ENCODE measurements at places on chromosomes 1 and 21.

GRCh38 chr1:193905288-193906085 is 719.1 kb upstream of the B3GALT2 start:
- DNase-seq: no peak

- DNase-seq: no peak
Measured at GRCh38 chr1:217435204-217435603, 195.7 kb downstream of the GPATCH2 start.

DNA sequence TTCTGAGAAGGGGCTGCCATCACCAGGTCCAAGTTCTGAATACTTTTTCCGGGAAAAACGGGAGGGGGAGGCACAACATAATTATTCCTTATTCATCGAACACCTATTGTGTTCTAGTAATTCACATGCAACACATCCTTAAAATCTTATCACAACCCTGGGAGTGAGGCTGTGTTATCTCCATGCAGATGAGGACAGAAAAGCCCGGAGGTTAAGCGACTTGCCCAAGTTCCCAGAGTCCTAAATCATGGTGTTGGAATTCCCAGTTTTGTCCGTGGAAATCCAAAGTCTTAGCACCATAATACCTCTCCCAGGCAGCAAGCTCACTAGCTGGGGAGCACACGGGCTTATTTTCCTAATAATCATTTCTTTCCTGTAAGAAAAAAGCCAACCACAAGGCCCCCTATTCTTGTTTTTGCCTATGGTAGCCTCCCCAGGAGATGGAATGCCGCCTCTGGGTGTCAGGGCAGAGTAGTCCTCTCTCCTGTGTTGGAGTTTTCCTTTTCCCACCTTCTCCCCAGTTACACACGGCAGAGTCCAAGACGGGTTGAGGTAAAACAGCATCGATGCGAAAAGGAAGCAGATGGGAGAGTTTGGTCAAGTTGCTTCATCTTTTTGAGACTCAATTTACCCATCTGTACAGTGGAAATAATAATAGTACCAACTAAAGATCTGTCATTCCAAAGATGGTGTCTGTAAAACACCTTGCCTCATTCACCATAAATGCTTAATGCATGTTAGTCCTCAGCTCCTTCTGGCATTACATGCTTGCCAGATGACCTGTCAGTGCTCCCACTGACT is 228.0 kb upstream of the TMEM51 start:
- no peak for DNase-seq

DNA sequence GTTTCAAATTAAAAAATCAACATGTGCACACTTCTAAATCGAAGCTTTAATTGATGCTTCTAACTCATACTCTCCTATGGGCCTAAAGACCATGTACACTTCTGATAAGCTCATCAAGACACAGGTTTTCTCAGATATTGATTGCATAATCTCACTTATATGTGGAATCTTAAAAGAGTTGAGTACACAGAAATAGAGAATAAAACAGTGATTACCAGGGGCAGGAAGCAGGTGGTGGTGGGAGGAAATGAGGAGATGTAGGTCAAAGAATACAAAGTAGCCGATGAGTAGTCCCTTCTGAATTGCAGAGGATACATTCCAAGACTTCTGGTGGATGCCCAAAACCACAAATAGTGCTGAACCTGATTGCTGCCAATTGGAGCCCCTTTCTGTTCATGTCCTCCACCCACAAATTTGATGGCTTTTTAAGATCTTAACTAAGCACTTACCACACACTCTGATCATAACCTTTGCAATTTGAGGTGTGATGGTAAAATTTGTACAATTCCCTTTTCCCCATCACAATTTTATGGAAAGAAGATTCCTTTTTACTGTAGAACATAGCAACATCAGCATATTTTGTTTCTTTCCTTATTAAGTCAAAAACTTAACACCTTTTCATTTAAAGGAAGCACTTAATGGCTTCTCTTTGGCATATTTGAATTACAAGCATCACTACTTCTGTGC is 3.3 kb upstream of the CD1B start:
- DNase-seq: no peak

GRCh38 chr1:88454781-88455180 is 229.3 kb upstream of the PKN2 start:
- no peak for DNase-seq

- DNase-seq: no peak
Measured at GRCh38 chr1:235502601-235503402, 1.4 kb downstream of the B3GALNT2 start.

- no peak for DNase-seq
Measured at GRCh38 chr1:192730198-192730597, 78.6 kb upstream of the RGS2 start.

DNA sequence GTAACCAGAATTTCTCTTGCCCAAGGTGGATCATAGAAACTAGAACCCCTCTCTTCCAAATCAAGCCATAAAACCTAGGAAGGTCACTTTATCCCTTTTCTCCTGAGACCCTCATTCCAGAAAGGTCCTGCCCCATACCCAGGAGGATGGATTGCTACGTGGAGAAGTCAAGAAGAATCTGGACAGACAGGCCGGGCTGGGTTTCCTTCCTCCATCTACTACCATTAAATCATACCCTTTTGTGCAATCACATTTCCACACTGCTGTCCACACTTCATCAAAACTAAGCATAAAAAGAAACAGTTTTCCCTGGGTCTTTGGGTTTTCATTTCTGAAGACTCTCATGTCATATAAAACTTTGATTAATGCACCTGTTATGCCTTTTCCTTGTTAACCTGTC is 65.4 kb downstream of the C21orf91 start:
- no peak for DNase-seq

- no peak for DNase-seq
Measured at GRCh38 chr1:156154317-156154749, 948 bp downstream of the SEMA4A start.

DNA sequence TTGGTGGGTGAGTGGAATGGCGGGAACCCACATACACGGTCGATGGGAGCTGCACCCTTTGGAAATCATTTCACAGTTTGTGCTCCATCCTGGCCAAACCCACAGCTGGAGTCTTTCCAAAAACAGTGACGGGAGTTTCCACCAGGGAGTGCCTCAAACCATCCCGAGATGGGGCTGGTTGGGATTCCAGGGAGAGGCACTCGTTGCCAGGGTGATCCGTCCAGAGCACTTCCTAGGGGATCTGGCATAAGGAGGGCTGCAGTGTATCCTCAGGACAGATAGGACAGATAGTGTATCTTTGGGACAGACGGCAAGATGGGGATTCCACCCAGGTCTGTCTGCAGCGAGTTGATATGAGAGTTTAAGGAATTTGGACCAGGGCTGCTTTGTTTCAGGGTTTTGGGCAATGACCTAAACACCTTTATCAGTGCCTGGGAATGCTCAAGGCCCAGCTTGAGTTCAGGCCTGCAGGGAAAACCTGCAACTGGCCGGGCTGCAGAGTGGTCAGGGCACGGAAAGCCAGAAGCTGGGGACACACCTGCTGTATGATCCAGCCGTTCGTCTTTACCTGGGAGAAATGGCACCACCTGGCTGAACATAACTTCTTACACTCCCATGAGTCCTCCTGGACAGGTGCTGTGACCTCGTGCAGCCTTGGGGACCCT is 3.4 kb upstream of the POFUT2 start:
- DNase-seq: no peak

GRCh38 chr1:12495725-12496124 is 122.3 kb downstream of the DHRS3 start:
- DNase-seq: no peak

GRCh38 chr1:119537966-119538365 is 31.0 kb downstream of the HSD3B1 start:
- no peak for DNase-seq

DNA sequence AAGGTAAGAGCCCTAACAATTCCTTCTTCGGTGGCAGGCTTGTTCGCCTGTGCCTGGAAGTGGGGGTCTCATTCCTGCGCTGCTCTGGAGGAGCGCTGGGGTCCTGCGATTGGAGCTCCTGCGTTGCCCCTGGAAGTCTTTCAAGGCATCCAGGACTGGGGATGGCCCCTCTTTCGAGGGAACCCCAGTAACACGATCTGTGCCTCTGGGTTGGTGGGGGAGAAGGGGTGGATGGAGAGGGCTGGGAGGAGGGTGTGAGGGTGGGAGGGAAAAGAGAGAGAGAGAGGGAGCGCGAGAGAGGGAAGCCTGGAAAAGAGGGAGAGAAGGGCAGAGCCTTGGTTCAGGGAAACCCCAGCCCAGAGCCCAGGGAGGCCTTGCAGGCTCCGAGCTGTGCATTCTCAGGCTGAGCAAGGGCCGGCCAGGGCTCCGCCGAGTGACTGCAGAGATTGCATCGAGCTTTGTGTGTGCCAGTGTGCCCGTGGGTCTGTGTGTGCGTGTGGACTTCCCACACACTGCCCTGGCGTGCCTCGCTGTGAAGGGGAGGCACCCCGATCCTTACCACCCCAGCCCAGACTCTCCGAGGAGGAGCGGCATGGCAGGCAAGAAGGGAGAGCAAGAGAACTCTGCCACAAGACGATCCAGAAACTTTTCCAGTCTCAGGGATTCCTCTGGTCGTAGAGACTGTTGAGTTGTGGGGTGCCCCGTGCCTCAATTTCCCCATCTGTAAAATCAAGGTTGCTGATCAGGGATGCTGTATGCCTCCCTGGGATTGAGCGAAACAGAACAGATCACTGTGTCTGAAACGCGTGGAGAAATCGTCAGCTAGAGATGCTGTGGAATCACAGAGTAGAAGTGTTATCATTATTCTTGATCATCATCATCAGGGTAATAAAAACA is 619 bp downstream of the BCL9 start:
- no peak for DNase-seq

- no peak for DNase-seq
Measured at GRCh38 chr1:238954865-238955264, 431.5 kb upstream of the CHRM3 start.

DNA sequence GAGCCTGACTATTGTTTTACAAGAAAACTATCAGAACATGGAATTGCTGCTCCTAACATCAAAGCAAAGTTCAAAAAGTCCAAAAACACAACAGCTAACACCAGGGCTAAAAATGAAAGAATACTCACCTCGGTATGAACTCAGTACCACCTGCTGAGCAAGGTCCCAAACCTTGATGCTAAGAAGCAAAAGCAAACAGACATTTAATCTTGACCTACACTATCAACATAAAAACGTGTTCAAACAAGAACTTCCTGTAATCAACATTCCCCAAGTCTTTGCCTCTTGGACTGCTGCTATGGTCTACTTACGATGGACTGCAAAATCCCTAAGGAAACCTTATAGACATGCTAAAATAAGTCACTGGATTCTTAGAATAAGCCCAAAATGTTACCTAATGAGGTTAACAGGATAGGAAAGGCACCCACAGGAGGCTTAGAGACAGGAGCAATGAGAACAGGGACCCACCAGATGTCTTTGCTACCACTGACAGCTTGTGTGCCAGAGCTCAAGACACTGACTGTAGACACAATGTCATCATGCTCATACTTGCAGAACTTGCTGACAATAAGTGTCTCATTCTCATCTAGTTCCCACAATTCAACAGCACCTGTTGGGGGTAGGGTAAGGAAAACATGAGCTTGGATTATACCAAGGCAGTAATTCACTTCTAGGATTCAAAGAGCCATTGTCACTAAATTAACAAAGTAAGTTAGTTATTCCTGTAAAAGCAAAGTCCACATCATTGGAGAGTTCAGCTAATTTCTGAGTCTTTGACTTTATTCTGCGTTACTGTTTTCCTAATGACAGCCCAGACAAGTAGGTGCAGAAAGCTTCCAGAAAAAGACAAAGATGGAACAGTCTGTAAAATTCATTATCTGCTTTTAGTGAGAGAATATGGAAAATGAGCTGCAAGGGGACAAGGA is 1.8 kb downstream of the WDR77 start:
- DNase-seq: no peak

DNA sequence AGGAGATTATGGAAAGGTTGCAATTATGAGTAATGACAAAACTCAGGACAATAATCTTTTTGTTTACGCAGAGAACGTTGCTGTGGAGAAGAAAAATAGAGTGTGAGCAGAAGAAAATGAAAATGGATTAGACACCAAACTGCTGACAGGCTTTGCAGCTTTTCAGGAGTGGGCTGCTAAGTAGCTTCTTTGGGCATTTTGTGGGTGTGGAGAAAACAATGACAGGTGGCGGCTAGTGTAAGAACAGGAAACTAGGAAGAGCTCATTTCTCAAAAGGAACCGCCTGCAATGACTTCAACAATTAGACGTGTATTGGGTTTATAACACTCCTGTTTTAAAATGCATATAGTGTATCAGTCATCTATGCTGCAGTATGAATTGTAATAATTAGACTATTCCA is 18.3 kb upstream of the PALMD start:
- no peak for DNase-seq

DNA sequence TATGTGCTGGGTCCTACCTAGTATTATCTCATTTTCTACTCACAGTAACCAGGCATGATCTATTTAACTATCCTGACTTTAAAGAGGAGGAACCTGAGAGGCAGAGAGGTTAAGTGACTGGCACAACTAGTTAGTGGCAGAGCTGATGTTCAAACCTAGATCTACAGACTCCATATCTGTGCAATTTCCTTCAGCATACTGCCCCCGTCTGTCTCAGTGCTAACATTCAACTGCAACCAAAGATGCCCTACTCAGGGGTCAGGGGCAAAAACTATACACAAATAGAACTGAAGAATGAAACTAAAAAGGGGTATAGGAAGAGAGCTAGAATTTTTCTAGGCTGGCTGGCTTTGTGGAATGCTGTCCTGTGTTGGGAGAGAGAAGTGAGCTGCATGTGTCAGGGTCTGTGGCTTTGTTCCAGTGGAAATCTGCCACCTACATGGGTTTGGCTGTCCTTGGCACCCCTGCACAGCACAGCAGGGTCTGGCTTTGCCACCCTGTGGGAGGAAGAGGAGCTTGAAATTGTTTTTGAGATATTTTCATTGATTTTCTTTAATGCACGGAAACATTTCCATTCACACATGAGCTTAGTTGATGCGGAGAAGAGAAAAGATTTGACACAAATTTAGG is 368.5 kb downstream of the RPS6KC1 start:
- no peak for DNase-seq

- DNase-seq: no peak
Measured at GRCh38 chr1:39955547-39956539, 898 bp downstream of the MFSD2A start.

- DNase-seq: no peak
Measured at GRCh38 chr1:29496701-29497100, 260.4 kb downstream of the PTPRU start.

GRCh38 chr1:115284209-115284608 is 53.8 kb downstream of the NGF start:
- no peak for DNase-seq

DNA sequence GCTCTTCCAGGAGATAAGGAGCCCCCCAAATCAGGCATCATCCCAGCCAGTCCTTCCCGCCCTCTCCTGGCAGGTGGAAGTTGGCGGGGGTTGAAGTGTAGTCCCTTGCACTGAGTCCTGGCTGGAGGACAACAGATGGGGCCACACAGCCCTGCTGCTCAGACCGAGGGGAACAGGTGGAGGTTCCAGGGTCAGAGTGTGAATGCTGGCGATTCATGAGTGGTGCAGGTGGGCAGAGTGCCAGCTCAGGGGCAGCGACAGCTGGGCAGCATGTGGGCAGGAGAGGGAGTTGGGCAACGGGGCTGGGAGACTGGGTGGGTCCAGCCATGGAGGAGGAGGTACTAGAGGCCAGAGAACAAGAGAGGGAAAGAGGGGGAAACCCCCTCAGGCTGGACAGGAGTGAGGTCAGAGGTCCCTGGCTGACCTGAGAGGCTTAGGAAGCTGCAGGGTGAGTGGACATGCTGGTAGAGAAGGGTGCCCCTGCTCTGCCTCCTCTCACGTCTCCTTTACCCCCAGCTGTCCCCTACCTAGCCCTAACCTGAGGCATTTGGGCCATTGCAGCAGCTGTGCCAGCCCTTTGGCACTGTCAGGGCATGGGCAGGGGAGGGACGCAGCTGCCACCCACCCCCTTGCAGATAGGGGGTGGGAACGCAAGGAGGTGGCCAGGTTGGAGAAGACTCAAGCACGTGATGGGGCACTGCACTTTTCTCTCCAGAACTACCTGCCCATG is 11.3 kb upstream of the ADORA1 start:
- DNase-seq: no peak

- no peak for DNase-seq
Measured at GRCh38 chr1:84492726-84493125, 13.5 kb upstream of the SPATA1 start.
